CD4-positive, alpha-beta T cell treated with Interferon alpha-2 for 1 hour (primary cell): ENCODE measurements at places on chromosomes 7 and 10.

GRCh38 chr10:77289027-77289501 is 348.5 kb downstream of the KCNMA1 start:
- no peak for DNase-seq

DNA sequence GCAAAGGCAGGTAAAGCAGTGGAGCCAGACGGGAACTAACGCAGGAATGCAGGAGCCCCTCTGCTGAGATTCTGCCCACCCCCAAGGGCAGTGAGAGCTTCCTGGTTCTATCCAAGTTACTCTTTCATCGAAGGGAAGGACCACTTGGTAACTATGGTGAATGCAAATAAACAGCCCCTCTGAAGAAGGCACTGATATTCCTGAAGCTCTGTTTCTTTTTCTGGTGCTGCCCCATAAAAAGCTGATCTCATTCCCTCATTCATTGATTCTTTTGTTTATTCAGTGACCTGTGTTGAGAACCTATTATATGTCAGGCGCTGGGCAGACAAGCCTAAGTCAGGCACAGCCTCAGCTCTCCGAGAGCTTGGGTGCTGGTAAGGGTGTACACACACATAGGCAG is 217.3 kb downstream of the SNX10 start:
- no peak for DNase-seq

- peak; percentile 43 for DNase-seq
Measured at GRCh38 chr7:105691082-105691679, 109.9 kb upstream of the EFCAB10 start.

- no peak for DNase-seq
Measured at GRCh38 chr7:107563081-107563774, 492 bp downstream of the COG5 start.

- DNase-seq = no peak
Measured at GRCh38 chr10:86819567-86819966, 63.1 kb downstream of the BMPR1A start.

DNA sequence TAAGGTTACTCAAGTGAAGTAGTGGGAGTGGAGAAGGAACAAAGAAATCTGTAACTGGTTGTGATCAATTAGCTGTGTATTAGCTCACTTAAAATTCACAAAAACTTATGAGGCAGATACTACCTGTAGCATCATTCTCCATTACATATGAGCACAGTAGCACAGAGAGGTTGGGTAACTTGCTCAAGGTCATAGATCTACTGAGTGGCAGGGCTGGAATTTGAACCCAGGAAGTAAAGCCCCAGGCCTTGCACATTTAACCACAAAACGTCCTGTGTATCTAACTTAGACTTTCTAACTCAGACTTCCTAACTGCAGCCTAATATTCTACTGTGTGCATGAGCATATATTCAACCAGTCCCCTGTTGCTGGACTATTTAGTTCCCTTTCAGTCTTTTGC is 5.6 kb upstream of the SLF2 start:
- DNase-seq = no peak

GRCh38 chr7:132518102-132518838 is 58.0 kb downstream of the PLXNA4 start:
- DNase-seq = peak; percentile 14

DNA sequence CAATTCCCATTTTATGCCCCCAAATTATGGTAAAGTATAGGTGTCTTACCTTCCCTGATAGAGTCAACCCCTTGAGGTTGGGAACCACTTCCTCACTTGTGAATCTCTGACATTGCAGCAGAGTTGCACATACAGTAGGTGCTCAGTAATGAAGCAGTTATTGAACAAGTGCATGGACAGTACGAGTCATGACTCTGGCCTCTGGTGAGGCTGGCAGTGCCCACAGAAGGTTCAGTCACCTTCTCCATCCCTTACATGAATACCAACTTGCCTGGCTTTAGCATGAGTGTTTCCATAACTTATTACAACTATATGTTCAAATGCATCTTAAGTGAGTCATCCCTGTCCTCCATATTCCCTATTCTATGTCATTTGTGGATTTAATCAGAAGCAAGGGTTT is 340.0 kb downstream of the ELMO1 start:
- no peak for DNase-seq

GRCh38 chr10:29712108-29712507 is 77.3 kb upstream of the SVIL start:
- DNase-seq = no peak

GRCh38 chr7:2616387-2617324 is 15.1 kb upstream of the TTYH3 start:
- no peak for DNase-seq

- no peak for DNase-seq
Measured at GRCh38 chr10:80751940-80752339, 214.2 kb downstream of the SH2D4B start.

GRCh38 chr7:98520356-98520951 is 96.6 kb upstream of the NPTX2 start:
- no peak for DNase-seq

- no peak for DNase-seq
Measured at GRCh38 chr10:23892296-23892695, 316.6 kb upstream of the KIAA1217 start.

GRCh38 chr10:52346394-52347326 is 32.6 kb downstream of the DKK1 start:
- DNase-seq = no peak

DNA sequence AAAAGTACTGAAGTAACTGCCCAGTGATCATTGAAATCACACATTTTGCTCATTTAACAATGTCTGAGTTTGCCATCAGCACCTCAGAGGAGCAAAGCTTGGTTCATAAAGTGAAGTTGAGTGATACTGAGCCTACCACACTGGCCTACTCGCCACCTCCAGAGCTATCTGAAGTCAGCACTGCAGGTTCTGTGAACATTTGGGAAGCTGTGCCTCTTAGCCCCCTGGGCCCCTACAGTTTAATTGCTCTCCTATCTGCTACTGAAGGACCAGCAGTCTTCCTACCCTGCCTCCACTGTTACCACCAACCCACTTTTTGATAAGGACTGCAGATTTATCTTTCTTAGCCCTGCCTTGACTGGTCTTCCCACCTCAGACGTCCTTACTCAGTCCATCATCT is 2.0 kb upstream of the SEMA4G start:
- DNase-seq = no peak

GRCh38 chr7:70711452-70711851 is 420.5 kb upstream of the GALNT17 start:
- DNase-seq = no peak

DNA sequence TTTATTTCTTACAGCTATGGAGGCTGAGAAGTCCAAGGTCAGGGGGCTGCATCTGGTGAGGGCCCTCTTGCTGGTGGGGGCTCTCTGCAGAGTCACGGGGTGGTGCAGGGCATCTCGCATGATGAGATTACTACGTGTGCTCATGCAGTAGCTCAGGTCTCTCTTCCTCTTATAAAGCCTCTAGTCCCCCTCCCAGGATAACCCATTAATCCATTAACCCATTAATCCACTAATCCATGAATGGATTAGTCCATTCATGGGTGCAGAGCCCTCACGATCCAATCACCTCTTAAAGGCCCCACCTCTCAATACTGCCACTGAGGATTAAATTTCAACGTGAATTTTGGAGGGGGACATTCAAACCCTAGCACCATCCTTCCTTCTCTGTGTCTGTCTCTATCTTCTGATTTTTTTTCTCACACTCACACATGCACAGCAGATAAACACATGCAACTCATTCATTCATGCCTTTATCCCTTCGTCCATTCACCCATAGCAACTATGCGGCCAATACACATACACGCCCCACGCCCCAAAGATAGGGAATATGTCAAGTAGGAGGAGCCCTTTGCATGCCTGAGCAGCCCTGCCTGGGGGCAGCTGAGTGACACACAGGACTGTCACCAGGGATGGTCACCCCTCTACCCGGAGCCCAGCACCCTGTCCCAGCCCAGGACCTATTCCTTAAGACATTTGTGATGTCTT is 86.5 kb downstream of the C10orf105 start:
- no peak for DNase-seq

- DNase-seq = no peak
Measured at GRCh38 chr7:22647451-22648257, 79.3 kb upstream of the IL6 start.

GRCh38 chr10:74035303-74035702 is 37.4 kb downstream of the VCL start:
- no peak for DNase-seq

DNA sequence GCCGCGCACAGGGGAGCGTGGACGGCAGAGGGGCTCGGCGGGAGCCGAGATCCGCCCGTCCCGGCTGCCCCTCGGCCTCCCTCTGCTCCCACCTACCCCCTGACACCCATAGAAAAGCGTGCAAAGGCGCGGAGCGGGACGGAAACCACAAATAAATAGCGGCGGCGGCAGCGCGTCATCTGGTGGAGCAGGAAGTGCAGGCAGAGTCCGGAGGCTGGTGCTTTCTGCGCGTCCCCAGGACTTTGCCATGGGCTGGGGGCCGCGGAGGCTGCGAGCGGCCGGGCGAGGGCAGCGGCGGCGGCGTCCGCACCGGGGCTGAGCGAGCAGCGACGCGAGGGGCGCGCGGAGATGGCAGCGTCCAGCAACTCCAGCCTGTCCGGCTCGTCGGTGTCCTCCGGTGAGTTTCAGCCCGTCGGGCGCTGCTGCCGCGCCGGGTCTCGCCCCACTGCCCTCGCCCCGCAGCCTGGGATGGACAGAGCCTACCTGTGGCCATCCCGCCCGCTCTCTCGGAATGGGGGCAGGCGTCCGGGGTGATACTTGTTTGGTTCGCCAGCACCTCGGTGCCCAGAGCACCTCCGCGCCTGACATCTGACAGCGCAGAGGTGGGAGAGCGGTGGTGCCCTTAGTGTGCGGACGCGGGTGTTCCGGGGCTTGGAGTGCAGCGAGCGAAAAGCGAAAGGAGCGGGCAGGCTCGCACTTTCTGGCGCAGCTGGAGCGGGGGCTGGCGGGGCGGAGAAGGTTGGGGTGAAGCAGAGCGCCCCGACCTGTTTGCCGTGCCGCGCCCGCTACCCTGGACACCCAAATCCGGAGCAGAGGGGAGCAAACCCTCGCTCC is at the start of gene CHN2:
Gene CHN2, plus strand, starts transcription at position 182 of the 834 bp plus-strand sequence.
- peak; percentile 65 for DNase-seq

DNA sequence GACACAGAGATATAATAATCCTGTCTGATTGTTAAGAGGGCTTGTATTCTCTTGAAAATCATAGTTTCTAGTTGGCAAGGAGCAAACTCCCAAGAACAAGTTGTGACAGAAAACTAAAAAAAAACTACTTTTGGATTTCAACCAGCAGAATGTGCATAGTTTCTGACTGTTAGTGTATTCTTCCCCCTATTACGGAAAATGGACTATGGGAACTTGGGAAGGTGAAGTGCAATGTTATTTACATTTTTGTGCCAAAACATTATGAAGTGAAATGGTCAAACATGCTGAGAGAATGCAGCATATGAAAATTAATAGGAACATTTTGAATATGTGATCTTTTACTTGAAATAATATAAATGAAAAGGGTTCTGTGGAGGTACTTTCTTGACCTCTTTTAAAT is 660.8 kb downstream of the SUGCT start:
- no peak for DNase-seq

GRCh38 chr10:86647773-86648703 is 6.3 kb upstream of the OPN4 start:
- no peak for DNase-seq

GRCh38 chr7:121505021-121505420 is 108.9 kb upstream of the FAM3C start:
- DNase-seq = no peak

DNA sequence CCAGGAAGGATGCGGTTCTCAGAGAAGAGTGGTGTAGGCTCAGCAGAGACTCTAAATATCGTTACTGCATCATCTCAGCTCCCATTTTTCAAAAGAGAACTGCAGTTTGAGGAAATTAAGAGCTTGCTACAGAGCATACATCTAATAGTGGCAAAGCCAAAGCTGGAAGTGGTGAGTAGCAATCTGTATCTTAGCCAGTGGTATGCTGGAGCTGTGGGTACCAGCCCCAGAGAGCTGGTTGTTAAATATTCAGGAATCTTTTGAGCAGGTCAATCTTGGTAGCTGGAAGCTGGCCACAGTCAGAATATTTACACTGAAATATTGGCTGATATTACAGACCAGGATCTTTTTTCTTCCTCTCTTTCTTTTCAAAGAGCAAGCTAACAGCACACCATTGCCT is 88.4 kb upstream of the STEAP1B start:
- no peak for DNase-seq

DNA sequence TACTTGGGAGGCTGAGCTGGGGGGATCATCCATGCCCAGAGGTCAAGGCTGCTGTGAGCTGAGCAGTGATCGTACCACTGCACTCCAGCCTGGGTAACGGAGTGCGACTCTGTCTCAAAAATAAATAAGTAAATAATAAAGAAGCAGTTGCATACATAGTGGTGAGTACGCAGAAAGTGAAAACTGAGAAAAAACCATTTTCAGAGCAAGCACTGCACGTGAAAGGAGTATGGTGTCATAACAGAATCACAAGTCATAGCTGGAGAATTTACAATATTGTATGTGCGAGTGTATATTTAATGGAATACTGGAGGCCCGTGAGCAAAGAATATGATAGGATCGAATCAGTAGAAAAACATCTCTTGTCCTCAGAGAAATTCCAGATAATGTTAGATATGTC is 22.3 kb downstream of the KIAA1217 start:
- DNase-seq = no peak

DNA sequence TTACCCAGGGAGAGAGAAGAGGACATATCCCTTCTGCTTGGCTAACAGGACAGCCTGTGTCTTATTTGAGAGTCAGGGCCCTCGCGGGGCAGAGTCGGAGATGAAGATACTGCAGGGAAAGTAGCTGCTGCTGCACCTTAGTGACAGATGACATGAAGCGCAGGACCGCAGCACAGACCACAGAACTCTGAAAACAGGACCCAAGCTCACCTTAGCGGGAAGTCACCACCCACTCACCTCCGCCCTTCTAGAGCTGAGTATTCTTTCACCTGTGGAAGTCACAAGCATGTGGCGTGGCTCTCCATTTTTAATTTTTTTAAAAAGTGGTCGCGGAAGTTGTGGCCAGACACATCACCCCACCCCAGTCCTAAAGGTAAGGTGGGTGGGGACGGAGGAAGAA is 191.4 kb downstream of the FAM107B start:
- peak; percentile 93 for DNase-seq

- peak; percentile 41 for DNase-seq
Measured at GRCh38 chr7:127253281-127254162, 781 bp upstream of the GRM8 start.

- no peak for DNase-seq
Measured at GRCh38 chr7:30162622-30163124, 27.9 kb downstream of the MTURN start.

- DNase-seq = no peak
Measured at GRCh38 chr10:46326971-46327370, 40.2 kb downstream of the ANTXRL start.
